ENCODE measurements at places on chromosomes 12 and 14. TPM values are rescaled to one million over a fixed set of nuclear protein-coding genes. Genes with fewer than 3 reads are reported as not detected.

The CLEC9A gene
- total RNA-seq = not detected

DNA sequence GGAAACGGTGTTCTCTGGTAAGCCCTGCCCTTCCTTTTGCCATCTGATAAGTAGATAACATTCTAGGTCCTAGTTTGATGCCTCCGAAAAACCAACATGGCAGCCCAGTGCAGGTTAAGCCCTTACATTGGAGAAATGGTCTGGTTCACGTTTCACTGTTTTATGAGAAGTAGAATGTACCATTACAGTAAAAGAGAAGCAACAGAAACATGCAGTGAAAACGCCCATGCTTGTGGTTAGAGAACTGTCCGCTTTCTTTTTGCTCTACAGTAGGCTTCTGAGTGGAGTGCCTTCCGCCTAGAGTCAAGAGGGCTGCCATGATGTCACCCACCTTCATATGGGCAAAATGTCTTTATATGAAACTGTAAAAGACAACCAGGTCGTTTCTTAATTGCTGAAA lies 190.4 kb upstream of the BCL2L14 start:
- no peak for DNase-seq

DNA sequence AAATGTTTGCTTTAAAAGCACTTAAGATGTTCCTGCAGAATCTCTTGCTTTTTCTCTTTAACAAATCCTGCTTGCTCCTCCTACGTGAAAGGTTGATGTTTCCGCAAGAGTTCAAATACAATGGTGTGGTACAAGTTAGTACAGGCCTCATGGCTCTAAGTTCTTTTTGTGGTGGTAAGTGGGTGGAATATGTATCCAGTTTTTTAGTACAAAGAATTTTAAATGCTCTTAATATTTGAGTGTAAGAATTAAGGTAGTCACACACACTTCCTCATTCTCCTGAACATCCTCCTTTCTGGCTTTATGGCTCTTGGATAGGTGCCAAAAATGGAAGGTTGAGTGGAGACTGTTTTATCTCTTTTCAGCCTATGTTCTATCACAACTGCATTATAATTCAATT lies 1.8 kb downstream of the OTOGL start:
- DNase-seq = no peak

The RIPK3 gene
- total RNA-seq = 0.37 TPM

The KCNH3 gene
- total RNA-seq = 0.44 TPM

The ETV6 gene
- 16.7 TPM for total RNA-seq

The STAB2 gene
- 0.48 TPM for total RNA-seq

- no peak for DNase-seq
Measured at GRCh38 chr14:72075649-72076334, 143.6 kb downstream of the RGS6 start.

GRCh38 chr12:943051-943450 lies 6.4 kb downstream of the RAD52 start:
- no peak for DNase-seq

The FOXG1 gene
- total RNA-seq = 0.09 TPM

The TOMM20L gene
- not detected for total RNA-seq

GRCh38 chr12:47039756-47040155 lies 39.7 kb upstream of the PCED1B start:
- DNase-seq = no peak

DNA sequence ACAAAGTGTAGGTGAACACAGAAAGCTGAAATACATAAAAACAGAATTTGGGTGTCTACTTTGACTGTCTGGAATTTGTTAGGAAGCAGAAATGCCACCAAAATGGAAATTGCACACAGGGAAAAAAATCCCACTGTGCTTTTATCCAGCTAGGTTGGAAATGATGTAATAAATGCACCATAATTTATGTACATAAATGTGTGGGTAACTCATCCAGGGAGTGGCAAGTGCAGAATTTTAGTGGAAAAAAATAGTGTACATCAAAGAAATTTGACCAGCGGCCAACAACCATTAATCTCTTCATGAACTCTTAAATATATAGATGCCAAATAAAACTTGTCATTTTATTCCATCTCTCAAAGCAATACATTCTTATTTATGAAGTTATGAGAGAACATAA lies 105.6 kb downstream of the LLPH start:
- no peak for DNase-seq

The RALGAPA1 gene
- 31.7 TPM for total RNA-seq

- DNase-seq = no peak
Measured at GRCh38 chr12:129776977-129777667, 126.7 kb downstream of the TMEM132D start.

DNA sequence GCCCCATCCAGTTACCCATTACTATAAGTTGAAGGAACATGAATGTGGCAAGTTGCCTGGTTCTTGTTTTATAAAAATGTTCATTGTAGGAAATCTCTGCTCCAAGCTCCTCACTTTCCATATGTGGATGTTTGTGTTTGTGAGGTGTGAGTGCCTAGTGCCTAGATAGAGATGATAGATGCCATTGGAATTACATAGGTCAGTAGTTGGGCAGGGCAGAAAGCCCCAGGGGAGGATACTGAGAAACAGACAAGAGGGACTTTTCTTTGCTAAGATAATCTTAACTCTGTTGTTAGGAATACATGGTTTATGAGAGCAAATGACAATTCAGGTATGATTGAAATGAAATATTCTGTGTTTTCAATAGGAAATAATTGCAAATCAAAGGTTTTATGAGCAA lies 226.3 kb upstream of the GRIP1 start:
- no peak for DNase-seq

DNA sequence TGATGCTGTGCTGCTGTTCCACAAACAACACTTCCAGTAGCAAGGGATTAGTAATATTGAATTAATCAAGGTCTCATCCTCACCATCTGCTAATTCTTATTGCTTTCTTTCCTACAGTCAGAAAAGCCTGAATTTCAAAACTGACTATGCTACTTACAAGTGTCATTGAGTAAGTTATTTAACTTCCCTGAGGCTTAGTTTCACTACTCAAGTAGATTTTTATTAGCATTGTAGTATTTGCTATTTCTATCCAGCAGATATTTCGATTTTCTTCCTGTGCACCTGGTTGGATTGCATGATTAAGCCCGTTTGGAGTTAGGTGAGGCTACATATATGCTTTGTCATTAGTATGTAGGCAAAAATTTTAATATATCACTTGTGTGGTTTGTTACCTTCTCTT lies 591.5 kb downstream of the TRHDE start:
- no peak for DNase-seq

- DNase-seq = no peak
Measured at GRCh38 chr14:47186486-47186885, 488.9 kb downstream of the MDGA2 start.

The TMEM253 gene
- total RNA-seq = 1.7 TPM

The RHEBL1 gene
- 6.9 TPM for total RNA-seq

GRCh38 chr12:27988594-27989233 lies 16.2 kb upstream of the PTHLH start:
- DNase-seq = no peak

- DNase-seq = no peak
Measured at GRCh38 chr14:78130356-78130755, 39.8 kb upstream of the NRXN3 start.

The RBMS2 gene
- total RNA-seq = 11.8 TPM

DNA sequence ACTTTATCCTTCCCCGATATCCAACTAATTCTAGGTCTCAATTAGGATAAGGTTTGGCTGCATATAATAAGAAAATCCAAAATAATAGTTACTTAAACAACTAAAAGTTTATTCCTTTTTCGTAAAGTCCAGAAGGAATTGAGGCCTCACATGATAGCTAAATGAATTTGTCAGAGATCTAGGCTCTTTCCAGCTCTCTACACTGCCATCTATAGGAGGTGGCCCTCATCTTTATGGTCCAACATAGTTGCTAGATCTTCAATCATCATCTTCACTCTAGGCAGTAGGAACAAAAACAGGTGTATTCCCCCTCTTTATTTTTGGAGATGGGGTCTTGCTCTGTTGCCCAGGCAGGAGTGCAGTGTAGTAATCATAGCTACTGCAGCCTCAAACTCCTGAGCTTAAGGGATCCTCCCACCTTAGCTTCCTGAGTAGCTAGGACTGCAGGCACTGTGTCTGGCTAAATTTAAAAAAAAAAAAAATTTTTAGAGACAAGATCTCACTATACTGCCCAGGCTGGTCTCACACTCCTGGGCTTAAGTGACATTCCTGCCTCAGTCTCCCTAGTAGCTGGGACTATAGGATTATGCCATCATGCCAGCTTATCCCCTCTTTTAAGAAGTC lies 46.5 kb upstream of the SAV1 start:
- no peak for DNase-seq

DNA sequence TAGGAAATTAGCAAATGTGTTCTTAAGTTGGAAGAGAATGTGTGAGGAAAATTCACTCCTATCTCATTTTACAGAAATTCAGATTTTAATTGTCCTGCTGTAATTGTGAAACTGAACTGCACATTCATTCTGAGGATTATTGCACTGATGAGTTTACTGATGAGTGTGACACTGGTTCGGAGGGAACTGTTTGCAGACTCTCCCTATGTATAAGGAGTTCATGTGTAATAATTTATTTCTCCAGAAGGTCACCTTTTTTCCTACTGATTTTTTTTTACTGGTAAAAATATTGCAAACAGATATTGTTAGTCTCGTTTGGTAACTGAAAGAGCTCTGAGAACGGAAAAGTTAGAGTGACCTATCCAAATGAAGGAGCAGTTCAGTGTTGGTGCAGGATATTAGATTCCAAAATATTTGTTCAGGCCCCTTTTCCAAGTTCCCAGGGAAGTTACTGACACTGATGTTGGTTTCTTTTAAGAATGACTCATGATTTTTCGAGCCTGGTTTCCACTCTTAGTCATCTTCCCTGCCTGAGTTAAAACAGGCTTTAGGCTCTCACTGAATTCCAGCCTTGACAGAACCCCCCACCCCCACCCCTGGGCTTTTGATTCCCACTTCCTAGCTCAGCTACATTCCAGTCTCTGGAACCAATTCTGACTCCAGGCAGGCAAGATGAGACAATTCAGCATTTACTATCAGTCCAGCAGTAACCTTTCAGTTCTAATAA lies 18.4 kb downstream of the ANO6 start:
- DNase-seq = no peak

- DNase-seq = no peak
Measured at GRCh38 chr12:46371718-46372543, 642 bp downstream of the SLC38A2 start.

The CYP46A1 gene
- 0.57 TPM for total RNA-seq

GRCh38 chr14:34851395-34851794 lies 23.8 kb downstream of the BAZ1A start:
- no peak for DNase-seq

The CLEC4D gene
- total RNA-seq = not detected

DNA sequence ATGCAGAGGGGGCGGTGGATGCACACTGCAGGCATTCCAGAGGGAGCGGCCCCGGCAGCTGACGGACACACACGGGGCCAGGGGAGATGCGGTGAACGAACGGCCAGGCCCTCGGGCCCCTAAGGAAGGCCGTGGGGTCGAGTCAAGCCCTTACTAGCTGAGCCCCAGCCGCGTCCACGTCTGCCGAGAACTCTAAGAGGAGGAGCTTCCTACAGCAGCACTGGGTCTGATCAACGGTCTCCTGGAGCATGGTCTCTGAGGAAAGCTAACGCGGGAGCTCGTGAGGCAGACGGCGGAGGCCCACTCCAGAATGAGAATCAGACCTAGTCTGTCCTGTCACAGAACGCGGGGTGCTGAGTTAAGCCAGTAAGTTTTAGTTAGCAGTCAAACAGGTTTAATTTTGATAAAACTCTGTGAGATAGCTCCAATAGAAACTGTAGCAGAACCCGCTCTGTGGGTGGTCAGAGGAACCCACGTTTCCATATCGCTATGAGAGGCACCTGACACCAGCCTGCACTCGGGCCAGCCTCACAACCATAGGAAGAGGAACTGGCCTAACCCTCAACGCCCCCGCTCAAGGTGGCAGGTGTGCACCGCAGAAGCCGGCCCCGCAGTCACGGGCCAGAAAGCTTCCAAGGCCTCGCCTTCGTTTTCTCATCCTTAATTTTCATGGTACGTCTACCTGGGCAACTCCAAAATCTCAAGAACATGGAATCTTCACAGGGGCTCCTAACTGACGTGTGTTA lies 55.5 kb downstream of the CDC42BPB start:
- DNase-seq = no peak

The KRT75 gene
- not detected for total RNA-seq

DNA sequence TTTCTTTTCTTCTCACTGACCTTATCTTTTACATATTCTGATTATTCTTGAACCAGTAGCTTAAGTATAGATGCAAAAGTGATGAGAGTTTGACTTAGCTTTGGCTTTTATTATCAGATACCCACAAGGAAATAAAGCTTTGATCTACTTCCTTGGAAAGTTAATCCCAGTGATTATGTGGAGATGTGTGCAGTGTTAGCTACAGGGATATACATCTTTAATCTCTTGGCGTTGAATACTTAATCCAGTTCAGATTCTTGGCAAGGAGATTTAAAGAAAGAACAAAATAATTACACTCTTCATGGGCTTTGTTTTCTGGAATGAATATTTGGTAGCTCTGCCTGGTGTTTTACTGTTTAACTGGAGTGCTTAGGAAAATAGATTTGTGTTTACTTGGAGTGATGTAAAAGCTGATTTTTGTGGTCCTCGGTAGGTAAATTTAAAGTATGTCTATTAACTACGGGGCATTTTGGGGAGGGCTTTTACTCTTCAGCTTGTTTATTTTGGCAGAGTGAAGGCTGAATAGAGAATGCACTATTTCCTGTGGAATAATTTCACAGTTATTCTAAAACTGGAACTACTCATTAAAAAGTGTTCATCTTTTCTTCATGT lies 150.1 kb upstream of the LRIG3 start:
- no peak for DNase-seq

The TAS2R9 gene
- total RNA-seq = not detected
